ENCODE measurements at places on chromosomes 11 and 22. TPM values are rescaled to one million over a fixed set of nuclear protein-coding genes. Genes with fewer than 3 reads are reported as not detected.

VSIG2 gene
- total RNA-seq: 1.1 TPM

OR52A5 gene
- total RNA-seq: not detected

KAT5 gene
- 109 TPM for total RNA-seq

CD44 gene
- total RNA-seq: 743 TPM

EXT2 gene
- 30.1 TPM for total RNA-seq

KDELR3 gene
- 0.25 TPM for total RNA-seq

AASDHPPT gene
- total RNA-seq: 31.7 TPM

PDE2A gene
- 1.7 TPM for total RNA-seq

MAJIN gene
- total RNA-seq: 0.76 TPM

DNA sequence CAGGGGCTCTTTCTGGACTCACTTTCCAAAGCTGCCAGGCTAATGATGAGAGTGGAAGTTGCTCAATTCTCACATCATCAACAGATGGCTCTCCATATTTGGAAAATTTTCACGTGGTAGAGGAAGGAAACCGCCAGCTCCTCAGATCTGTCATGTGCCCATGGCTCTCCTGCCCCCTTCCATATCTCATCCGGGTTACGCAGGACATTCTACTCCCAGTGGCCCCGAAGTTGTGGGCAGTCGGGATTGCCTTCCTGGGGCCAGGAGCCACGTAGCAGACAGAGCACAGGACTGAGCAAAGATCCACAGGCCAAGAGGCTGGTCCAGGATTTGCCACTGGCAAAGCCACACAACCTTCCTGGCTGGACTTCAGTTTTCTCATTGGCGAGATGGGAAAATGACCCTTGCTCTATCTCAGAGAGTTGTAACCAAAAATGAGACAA, 38.8 kb downstream of the RPUSD4 start:
- DNase-seq: no peak

DNA sequence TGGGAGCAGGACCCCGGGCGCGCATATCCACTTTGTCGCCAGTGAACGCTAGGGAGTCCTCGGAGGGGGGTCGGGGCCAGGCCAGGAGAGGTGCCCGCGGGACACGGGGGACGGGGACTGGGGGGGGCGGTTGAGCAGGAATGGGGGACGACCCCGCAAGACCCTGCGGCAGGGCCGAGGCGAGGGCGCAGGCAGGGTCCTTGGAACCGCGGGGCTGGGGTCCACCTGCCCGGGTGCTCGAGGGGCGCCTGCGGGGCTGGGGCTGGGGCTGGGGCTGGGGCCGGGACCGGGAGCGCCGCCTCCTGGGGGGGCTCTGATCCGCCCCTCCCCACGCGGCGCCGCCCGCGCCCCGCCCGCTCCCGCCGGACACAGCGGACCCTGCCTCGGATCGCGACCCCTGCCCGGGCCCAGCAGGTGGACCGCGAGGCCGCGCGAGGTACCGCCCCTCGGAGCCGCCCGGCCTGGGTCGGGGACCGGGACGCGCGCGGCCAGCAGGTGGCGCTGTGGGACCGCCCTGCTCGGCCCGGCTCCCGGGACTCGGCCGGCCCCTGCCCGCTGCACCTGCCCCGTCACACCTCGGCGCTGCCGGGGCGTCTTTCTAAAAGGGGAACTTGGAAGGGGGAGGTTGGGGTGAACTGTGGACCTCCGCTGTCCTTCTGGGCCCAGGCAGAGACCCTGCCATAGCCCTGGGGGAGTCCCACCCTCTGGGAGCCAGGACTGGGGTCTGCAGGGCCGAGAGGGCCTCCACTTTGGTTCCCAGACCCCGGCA, 11.0 kb downstream of the CRELD2 start:
- peak; percentile 74 for DNase-seq

- DNase-seq: no peak
These were observed 81.0 kb downstream of the TRMU start for GRCh38 chr22:46416520-46416871.

DNA sequence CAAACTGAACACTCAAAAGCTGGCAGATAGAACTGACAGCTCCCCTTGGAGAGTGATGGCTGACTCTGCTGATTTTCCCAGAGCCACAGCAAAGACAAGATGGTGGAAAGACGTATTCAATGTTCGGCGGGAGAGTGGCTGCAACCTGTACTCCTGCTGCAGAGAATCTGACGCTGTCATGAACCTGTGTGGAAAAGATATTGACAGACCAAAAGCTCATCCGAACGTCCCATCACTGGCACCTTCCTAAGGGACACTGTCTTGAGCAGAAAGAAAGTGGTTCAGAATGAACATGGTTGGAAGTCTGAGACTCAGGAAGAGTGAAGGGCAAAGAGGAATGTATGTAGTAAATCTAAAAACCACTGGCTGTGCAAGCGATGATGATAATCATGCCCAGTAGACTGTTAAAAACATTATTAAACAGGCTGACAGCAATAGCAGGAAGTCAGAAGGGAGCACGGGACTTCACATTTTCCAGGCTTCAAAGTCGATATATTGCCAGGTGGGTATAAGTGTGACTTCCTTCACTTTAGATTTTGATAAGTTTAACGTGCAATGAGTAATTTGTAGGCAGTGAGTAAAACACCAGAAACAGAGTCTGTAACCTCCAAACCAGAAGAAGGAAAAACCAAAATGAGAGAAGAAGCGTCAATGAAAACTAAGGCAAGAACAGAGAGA, 6.2 kb upstream of the IL17REL start:
- DNase-seq: no peak

DNA sequence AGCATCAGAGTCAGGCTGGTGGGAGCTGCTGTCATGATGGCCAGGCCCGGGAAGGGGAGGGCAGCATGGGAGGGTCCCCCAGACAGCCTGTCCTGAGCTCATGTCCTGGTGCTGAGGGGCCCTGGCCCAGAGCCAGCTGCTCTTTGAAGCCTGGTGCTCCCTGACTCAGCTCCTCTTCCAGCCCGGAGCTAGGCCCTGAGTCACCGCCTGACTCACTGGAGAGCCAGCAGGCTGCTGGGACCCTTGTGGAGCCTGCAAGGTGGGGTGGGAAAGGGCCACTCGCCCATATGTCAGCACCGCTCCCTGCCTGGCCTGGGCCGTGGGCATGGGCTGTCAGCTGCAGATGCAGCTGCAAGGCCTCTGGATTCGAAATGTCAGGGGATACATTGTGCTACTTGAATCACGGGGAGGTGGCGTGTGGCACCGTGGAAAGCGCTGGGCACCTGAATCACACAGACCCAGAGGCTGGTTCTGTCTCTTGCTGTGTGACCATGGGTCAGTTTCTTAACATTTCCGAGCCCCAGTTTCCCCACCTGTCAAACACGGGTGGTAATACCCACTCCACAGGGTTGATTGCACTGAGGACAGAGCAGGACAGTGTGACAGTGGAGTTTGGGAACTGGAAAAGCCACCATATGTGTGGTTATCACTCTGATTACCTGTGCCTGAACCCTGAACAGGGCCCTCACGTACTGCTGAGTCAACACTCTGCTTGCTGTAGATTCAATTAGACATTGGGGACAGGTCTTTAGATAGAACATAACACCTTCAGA, 4.4 kb downstream of the CACNA1I start:
- DNase-seq: no peak

DNA sequence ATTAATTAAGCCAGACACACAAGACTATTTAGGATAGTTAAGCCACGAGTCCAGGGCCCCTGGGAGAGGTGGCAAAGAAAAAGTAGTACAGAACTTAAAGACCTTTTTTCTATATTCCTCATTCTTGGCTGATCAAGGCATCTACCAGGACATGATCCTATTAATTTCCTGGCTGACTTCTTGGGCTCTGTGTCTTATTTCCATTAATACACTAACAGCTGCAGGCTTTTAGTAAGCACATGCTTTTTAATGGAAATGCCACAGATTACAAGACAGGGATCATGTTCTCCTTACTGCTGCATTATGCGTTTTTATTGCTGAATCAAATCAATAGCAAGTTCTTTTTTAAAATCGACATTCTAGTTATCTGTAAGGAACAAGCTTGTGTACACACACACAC, 35.2 kb downstream of the BTG4 start:
- no peak for DNase-seq

DNA sequence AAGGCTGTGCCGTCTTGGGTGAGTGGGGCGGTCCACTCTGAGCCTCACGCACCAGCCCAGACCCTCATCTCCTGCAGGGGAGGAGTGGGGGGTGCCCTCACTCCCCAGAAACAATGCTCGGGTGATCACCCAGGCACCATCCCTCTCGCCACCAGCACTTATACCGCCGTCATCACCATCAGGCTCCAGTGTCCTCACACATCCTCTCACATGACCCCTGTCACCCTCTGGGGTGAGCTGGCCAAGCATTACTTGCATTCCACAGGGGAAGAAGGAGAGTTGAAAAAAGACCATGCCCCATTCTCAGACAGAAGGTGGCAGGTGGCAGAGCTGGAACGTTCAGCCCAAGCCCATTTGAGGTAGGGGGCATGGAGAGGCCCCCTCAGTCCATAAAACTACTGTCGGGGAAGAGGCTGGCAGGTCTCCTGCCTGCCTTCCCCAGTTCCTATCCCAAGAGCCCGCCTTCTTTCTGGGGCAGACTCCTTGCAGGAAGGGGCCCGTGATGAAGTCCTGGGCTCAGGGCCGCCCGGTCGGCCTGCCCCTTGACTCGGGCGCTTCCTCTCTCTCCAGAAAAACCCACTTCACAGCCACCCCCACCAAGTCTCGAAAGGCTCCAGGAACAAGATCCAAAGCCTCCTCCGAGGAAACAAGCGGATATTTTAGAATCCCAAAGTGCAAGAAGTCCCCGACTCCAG, 153.3 kb downstream of the DSCAML1 start:
- DNase-seq: no peak

DNA sequence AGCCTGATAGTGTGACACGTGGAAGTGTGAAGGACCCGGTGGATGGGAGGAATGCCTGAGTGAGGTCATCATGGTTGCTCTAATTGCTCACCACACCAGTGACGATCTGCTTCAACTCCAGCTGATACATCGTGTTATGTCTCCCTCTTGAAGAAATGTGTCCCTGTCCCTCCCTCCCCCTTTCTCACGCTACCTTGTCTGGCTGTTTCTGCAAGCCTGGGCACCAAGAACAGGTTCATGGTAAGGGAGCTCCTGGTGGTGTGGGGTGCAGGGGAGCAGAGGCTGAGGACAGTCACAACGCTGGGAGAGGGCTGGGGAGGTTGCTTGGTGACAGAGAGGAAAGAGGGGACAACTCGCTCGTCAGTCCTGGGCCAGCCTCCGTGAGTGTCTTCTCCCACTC, 413.4 kb downstream of the SOX6 start:
- no peak for DNase-seq

GRCh38 chr11:36186340-36187175, 102.7 kb downstream of the COMMD9 start:
- DNase-seq: no peak

GRCh38 chr11:132523929-132524328, 1008.4 kb downstream of the OPCML start:
- no peak for DNase-seq

GRCh38 chr11:88484873-88485621, 147.5 kb upstream of the CTSC start:
- no peak for DNase-seq

DNA sequence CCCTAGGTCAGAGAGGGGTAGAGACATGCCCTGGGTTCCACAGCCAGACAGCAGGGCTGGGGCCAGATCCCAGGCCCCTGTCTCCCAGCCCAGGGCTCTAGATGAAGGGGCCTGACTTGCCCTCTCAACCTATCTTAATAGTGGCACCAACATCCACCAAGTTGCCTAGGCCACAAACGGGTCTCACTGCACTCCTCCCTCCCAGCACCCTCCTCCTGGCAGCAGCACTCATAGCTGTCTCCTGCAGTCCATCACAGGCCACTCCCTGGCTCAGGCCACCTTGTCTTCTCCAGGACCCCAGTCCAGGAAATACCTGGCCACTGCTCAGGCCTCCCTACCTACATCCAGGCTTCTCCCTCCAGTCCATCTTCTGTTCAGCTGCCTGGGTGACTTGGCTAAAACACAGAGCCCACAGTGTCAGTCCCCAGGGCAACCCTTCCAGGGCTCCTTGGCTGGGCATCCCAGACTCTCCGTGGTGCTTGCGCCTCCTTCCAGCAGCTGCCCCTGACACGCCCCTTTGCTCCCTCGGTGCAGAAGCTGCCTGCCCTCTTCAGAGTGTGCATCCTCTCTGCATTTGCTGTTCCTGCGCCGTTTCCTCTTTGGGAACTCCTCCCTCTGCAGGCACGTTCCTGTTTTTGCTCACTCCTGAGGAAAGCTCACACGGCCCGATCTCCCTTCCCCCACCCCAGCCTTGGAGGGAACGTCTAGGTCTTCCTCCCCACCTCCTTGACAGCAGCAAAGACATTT, 40.5 kb downstream of the LRRC32 start:
- DNase-seq: no peak

- DNase-seq: no peak
These were observed 38.0 kb upstream of the PDE2A start for GRCh38 chr11:72712168-72712751.

GRCh38 chr11:121801394-121801748, 314.6 kb downstream of the BLID start:
- no peak for DNase-seq

GRCh38 chr11:78351979-78352841, 65.4 kb downstream of the GAB2 start:
- DNase-seq: no peak

Measured in T-cell (primary cell).